ENCODE measurements at places on chromosomes 6 and 20.

DNA sequence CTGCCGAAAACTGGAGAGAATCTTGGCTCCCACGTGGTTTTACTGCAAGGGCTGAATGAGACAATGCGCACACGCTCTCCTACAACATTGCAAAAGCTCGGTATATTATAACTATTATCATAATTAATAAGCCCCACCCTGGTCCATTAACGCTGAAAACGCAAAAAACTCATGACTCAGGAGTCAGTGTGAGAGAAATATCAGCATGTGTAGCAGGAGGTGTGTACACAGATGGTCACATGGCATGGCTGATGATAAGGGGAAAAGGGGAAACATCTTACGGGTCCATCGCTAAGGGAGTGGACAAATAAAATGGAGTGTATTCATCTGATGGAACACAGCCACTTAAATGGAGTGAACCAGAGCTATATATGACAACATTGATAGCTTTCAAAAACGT is 29.2 kb downstream of the CDH22 start:
- H3K4me3 ChIP-seq = no peak overlapping the region
- H3K27me3 ChIP-seq = no peaks in the 10 kb centered on the region
- H3K4me1 ChIP-seq = no peaks in the 10 kb centered on the region

DNA sequence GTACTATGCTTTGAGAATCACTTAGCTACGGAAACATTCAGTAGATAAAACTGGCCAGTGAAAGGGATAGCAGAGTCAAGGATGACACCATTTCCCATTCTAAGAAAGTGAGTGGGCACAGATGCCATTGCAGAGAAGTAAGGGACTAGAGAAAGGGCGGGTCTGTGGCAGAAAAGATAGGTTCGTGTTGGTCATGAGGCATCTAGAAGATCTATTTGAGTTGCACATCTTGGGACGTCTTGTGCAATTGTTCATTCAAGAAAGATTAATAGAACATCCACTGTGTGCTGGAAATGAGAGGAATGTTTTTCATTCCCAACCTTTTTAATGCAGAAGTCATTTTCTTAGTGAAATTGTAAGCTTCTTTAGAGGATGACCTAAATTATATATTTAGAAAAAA is 161.7 kb downstream of the PLCB1 start:
- no peak overlapping the region for H3K4me3 ChIP-seq
- H3K36me3 ChIP-seq = no peaks in the 10 kb centered on the region
- no peak overlapping the region for H3K27ac ChIP-seq
- DNase-seq = no peak

GRCh38 chr6:21613809-21614208 is 20.3 kb downstream of the SOX4 start:
- no peak overlapping the region for H3K4me3 ChIP-seq
- no peak for DNase-seq
- no peaks in the 10 kb centered on the region for H3K27me3 ChIP-seq
- H3K36me3 ChIP-seq = no peaks in the 10 kb centered on the region
- no peaks in the 10 kb centered on the region for H3K4me1 ChIP-seq

DNA sequence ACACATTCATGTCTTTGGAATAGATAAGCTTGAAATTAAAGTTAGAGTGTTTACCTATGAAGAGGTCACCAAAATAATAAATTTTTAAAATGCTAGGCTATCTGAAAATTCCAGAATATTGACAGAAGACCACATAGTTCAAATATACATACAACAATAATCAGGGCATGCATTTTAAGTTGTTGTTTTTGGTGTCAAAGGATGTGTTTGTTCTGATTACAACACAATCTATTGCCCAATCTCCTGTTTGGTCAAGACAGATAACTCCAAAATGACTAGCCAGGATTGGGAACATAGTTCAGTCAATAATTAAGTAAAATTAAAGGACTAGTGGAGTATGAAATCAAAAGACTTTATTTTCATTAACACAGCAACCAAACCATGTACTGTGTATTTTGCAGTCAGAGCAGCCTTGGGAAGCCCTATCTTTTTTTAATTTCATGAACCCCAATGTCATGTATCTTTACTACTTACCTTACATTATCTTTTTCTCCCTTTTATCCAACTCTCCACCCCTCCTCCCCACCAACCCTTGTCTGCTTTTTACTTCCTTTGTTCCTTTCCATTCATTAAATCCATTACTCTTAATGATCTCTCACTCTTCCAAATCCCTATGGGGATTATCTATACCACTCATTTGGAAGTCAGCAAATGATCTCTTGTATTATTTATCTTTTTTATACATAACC is 111.2 kb downstream of the CDK19 start:
- H3K4me3 ChIP-seq = no peak overlapping the region
- no peaks in the 10 kb centered on the region for H3K36me3 ChIP-seq
- DNase-seq = no peak
- H3K27me3 ChIP-seq = no peaks in the 10 kb centered on the region

DNA sequence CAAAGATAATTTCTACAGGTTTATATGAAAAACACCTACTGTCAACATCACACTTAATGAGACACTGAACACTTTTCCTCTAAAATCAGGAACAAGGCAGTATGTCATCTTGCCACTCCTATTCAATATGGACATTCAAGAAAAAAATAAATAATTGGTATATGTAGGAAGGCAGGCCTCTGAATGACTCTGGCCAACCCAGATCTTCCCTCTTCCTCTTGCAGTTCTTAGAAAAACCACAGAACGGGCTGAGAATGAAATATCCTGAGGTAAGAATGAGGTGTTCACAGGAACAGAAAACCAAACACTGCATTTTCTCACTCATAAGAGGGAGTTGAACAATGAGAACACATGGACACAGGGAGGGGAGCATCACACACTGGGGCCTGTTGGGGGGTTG is 1207.2 kb upstream of the CITED2 start:
- H3K36me3 ChIP-seq = no peaks in the 10 kb centered on the region
- H3K27me3 ChIP-seq = no peaks in the 10 kb centered on the region
- DNase-seq = no peak
- no peak overlapping the region for H3K27ac ChIP-seq

- no peak for DNase-seq
- no peaks in the 10 kb centered on the region for H3K36me3 ChIP-seq
- H3K27me3 ChIP-seq = no peaks in the 10 kb centered on the region
- no peak overlapping the region for H3K27ac ChIP-seq
- no peak overlapping the region for H3K4me3 ChIP-seq
- no peaks in the 10 kb centered on the region for H3K4me1 ChIP-seq
Observed at GRCh38 chr6:20719980-20720379, 185.7 kb downstream of the CDKAL1 start.

DNA sequence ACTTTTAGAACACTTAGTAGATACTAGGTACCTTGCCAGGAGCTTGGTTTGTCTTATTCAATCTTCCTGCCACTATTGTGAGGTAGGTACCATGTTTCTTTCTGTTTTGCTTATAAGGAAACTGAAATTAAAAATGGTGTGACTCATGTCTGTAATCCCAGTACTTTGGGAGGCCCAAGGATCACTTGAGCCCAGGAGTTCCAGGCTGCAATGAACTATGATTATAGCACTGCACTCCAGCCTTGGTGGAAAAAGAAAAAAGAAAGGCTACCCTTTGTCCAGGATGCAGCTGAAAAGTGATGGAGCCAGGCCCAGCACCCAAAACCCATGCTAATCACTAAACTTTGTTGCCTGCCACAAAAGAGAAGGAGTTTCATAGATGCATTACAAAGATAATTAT is 34.1 kb upstream of the LAMA4 start:
- no peak for DNase-seq
- no peaks in the 10 kb centered on the region for H3K27me3 ChIP-seq
- H3K27ac ChIP-seq = no peak overlapping the region
- H3K4me3 ChIP-seq = no peak overlapping the region
- no peaks in the 10 kb centered on the region for H3K36me3 ChIP-seq
- H3K4me1 ChIP-seq = peaks cover 2% of the 10 kb centered on the region

GRCh38 chr6:113450061-113450465 is 407.1 kb upstream of the MARCKS start:
- no peak overlapping the region for H3K27ac ChIP-seq
- no peaks in the 10 kb centered on the region for H3K36me3 ChIP-seq
- H3K4me1 ChIP-seq = no peaks in the 10 kb centered on the region
- H3K4me3 ChIP-seq = no peak overlapping the region
- no peaks in the 10 kb centered on the region for H3K27me3 ChIP-seq
- no peak for DNase-seq

All from ascending aorta (tissue), 2 donors.